Heart right ventricle (tissue), 16 donors: ENCODE measurements at places on chromosomes 6 and 20. TPM values are rescaled to one million over a fixed set of nuclear protein-coding genes. Genes with fewer than 3 reads are reported as not detected.

VSTM2L gene
- total RNA-seq, result 17.2 TPM

IFT52 gene
- 6.6 TPM for total RNA-seq

TRIM10 gene
- not detected for total RNA-seq

MATN4 gene
- total RNA-seq, result 0.24 TPM

C6orf132 gene
- 2.5 TPM for total RNA-seq

HRH3 gene
- not detected for total RNA-seq

EPM2A gene
- 51.1 TPM for total RNA-seq

CALHM5 gene
- total RNA-seq, result 2.4 TPM

KCNK17 gene
- total RNA-seq, result not detected

SLC22A2 gene
- not detected for total RNA-seq

MYB gene
- total RNA-seq, result 0.13 TPM

GRCh38 chr20:57323034-57323433, 6.6 kb upstream of the SPO11 start:
- no peaks in the 10 kb centered on the region for H3K4me1 ChIP-seq
- no peak for DNase-seq
- H3K27me3 ChIP-seq, result peaks cover 43% of the 10 kb centered on the region
- no peak overlapping the region for H3K4me3 ChIP-seq
- H3K27ac ChIP-seq, result no peak overlapping the region

DNA sequence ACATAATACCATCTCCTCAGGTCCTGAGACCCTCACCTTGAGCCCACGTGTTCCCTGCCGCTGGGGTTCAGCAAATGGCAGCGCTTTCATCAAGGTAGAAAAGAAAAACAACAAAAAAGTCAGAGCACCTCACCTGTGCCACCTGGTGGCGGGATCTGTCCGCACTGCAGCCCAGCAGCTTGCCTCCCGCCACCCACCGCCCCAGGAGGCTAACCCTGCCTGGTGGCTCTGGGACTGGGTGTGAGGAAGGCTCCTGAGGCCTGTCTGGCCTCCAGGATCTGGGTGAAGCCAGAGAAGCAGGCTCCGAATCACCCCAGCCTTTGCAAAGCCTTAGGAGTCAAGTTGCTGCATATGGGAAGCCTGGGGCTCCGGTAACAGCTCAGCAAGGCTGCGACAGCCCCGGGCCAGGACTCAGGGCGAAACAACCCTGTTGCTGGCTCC, 270.8 kb downstream of the BMP7 start:
- H3K4me3 ChIP-seq, result no peak overlapping the region
- no peak overlapping the region for H3K27ac ChIP-seq
- no peaks in the 10 kb centered on the region for H3K4me1 ChIP-seq
- no peaks in the 10 kb centered on the region for H3K36me3 ChIP-seq
- H3K27me3 ChIP-seq, result peaks cover 29% of the 10 kb centered on the region

GRCh38 chr6:5652406-5653137, 354.2 kb downstream of the NRN1 start:
- no peak overlapping the region for H3K4me3 ChIP-seq
- no peaks in the 10 kb centered on the region for H3K4me1 ChIP-seq
- no peak for DNase-seq
- peak overlapping the region; percentile 30 for H3K27ac ChIP-seq

DNA sequence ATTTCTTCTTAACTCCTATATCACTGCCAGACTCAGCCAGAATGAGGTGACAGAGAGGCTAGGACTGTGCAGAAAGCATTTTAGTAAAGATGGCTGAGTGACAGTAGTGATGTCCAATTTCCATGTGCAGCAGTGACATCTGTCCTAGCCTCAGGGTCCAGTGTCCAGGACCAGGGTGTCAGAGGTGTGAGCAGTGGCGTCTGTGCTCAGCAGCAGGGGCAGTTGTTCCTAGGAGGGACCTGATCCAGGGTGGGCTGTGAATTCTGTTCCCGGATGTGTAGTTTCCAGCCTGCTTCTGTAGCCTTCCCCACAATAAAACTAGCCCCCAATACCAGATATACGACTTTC, 6.0 kb downstream of the HLA-B start:
- no peaks in the 10 kb centered on the region for H3K36me3 ChIP-seq
- H3K27ac ChIP-seq, result no peak overlapping the region
- no peak for DNase-seq

GRCh38 chr20:16580147-16580546, 6.9 kb upstream of the KIF16B start:
- no peaks in the 10 kb centered on the region for H3K27me3 ChIP-seq
- H3K4me1 ChIP-seq, result peaks cover 22% of the 10 kb centered on the region
- no peaks in the 10 kb centered on the region for H3K36me3 ChIP-seq
- no peak overlapping the region for H3K27ac ChIP-seq
- H3K4me3 ChIP-seq, result no peak overlapping the region

- no peaks in the 10 kb centered on the region for H3K27me3 ChIP-seq
- peaks cover 75% of the 10 kb centered on the region for H3K36me3 ChIP-seq
- H3K4me3 ChIP-seq, result no peak overlapping the region
Observed at GRCh38 chr20:20524756-20525155, 156.9 kb downstream of the INSM1 start.

DNA sequence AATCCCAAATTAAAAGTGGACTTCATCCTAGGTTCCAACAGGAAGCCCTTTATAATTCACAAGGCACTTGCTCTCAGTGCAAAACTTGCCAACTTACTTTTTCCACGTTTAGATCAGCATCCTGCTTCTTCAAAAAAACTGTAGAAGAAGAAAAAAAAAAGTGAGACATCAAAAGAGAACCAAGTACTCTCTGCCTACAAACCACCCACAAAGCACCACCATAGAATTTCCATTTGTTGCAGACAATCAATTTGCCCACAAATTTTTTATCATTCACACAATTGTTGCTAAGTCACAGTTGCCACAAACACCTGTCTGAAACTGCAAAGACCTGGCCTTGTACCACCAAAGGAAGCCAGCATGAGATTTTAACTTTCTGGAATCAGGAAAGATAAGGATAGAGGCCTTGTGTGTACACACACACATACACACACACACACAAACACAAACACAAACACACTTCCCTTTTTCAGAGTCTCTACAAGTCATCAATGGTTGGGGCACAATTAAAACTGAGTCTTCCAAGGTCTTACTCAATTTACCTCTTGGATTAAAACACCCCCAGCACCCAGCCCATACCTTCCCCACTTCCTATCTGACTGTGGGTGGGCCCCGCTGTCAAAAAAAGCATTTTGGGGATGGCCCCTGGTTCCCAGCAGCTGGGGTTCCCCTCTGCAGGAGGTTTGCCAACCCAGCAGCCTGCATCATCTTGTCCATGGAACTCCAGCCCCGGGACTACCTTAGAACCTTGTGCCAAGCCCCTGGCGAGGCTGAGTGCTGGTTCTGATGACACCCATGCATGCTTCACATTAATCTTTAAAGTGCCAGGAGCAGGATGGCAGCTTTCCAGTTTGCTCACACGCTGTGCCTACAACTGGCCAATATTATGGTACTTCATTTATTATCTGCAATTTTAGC, 26.5 kb downstream of the FYN start:
- no peak overlapping the region for H3K4me3 ChIP-seq
- DNase-seq, result peak; percentile 57
- peaks cover 85% of the 10 kb centered on the region for H3K4me1 ChIP-seq
- peak overlapping the region; percentile 20 for H3K27ac ChIP-seq
- H3K36me3 ChIP-seq, result no peaks in the 10 kb centered on the region

- no peak overlapping the region for H3K4me3 ChIP-seq
- DNase-seq, result no peak
- H3K27me3 ChIP-seq, result no peaks in the 10 kb centered on the region
- peaks cover 3% of the 10 kb centered on the region for H3K4me1 ChIP-seq
Observed at GRCh38 chr20:37383229-37383989, 37.5 kb downstream of the SRC start.

DNA sequence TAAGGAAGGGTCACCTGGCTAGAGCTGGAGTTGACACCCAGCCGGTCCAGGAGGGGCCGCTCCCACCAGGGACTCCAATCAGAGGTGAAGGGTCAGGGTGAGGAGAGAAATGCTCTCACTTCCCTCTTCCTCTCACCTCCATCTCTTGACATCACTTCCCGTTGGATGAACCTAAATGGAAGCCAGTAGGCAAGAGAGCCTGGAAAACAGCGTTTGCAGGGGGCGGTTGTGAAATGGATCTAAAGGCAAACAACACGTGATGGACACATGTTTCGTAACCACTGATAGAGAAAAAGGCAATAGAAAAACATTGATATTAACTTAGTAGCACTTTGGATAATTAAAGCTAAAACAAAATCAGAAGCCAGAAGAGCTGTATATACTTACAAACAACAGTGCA, 105.6 kb upstream of the FOXA2 start:
- peaks cover 5% of the 10 kb centered on the region for H3K4me1 ChIP-seq

GRCh38 chr6:149093643-149094042, 223.9 kb upstream of the TAB2 start:
- no peak for DNase-seq
- no peak overlapping the region for H3K27ac ChIP-seq
- no peak overlapping the region for H3K4me3 ChIP-seq

- no peak for DNase-seq
- no peaks in the 10 kb centered on the region for H3K27me3 ChIP-seq
- H3K4me1 ChIP-seq, result peaks cover 4% of the 10 kb centered on the region
- H3K36me3 ChIP-seq, result no peaks in the 10 kb centered on the region
- H3K27ac ChIP-seq, result no peak overlapping the region
Observed at GRCh38 chr20:62740286-62741141, 31.9 kb downstream of the NTSR1 start.

- H3K27ac ChIP-seq, result no peak overlapping the region
- peaks cover 23% of the 10 kb centered on the region for H3K27me3 ChIP-seq
- DNase-seq, result no peak
- H3K4me1 ChIP-seq, result no peaks in the 10 kb centered on the region
- no peak overlapping the region for H3K4me3 ChIP-seq
Observed at GRCh38 chr6:34090935-34091334, 55.0 kb downstream of the GRM4 start.

DNA sequence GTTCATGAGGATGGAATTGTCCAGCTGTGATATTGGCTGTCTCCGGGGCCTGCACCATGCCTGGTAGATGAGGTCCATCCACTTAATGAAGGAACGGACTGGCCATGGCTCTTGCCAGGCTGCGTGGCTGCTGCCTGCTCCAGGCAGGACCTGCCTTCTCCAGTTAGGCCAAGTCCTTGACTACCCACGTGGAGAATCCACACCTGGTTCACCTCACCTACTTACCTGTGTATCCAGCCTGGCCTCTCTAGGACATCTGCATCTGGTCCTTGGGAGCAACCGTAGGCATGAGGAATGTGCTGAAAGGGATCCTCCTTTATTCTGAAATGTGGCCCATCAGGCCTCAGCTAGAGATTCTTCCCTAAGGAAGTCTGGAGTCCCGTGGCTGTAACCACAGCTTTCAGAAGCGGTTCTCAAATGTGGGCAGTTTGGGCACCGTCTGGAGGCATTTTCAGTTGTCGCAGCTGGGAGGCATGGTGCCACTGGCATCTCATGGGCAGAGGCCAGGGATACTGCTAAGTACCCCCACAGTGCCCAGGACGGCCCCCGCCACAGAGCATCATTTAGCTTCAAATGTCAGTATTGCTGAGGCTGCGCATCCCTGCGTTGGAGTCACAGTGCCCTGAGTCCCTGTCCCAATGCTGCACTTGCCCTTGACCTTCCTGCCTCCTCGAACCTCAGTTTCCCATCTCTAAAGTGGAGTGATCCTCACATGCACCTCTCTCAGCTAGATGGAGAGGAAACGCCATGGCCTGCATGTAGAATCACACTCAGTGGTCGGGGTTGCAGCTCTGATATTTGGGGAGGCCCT, 67.5 kb downstream of the PHACTR3 start:
- H3K27me3 ChIP-seq, result peaks cover under 1% of the 10 kb centered on the region
- no peak for DNase-seq
- no peak overlapping the region for H3K4me3 ChIP-seq
- no peaks in the 10 kb centered on the region for H3K36me3 ChIP-seq

GRCh38 chr6:151004383-151005024, 139.0 kb downstream of the MTHFD1L start:
- H3K4me3 ChIP-seq, result no peak overlapping the region
- H3K4me1 ChIP-seq, result peaks cover 8% of the 10 kb centered on the region
- DNase-seq, result no peak
- H3K36me3 ChIP-seq, result no peaks in the 10 kb centered on the region
- no peaks in the 10 kb centered on the region for H3K27me3 ChIP-seq
- H3K27ac ChIP-seq, result peak overlapping the region; percentile 76

- DNase-seq, result no peak
- H3K27me3 ChIP-seq, result no peaks in the 10 kb centered on the region
Observed at GRCh38 chr20:57236813-57237584, 29.4 kb downstream of the BMP7 start.

DNA sequence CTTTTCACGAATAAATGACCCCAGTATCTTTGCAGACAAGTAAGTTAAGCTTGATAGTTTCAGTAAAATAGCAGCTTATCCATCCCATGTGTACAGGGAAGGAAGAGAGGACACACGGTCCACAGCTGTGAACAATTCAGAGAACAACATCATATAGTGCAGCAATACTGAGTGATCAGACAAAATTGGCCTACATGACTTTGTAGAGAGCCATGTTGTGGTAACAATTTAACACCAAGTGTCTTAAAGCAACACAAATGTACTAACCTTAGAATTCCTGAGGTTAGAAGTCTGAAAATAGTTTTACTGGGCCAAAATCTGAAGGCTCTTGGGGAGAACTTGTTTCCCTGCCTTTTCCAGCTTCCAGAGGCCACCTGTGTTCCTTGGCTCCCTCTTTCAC, 12.5 kb downstream of the FAM184A start:
- H3K27ac ChIP-seq, result no peak overlapping the region
- H3K4me3 ChIP-seq, result no peak overlapping the region

DNA sequence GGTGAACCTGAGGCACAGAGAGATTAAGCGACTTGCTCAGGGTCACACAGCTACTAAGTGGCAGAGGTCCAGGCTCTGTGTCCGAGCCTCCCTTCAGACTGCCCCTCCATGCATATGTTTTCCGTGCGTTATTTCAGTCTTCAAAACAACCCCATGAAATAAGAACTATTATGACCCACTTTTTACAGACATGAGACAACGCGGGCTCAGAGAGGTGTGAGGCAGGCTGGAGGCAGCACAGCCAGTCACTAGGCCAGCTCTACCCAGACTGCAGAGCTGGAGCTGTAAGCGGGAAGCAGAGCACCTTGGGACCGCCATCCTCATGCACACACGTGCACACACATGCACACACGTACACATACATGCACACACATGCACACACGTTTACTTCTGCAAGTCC, 62.3 kb downstream of the PSMG4 start:
- H3K4me3 ChIP-seq, result no peak overlapping the region
- DNase-seq, result no peak
- H3K27ac ChIP-seq, result no peak overlapping the region
- no peaks in the 10 kb centered on the region for H3K27me3 ChIP-seq
- no peaks in the 10 kb centered on the region for H3K36me3 ChIP-seq
- H3K4me1 ChIP-seq, result no peaks in the 10 kb centered on the region

GRCh38 chr20:22999756-23000155, 35.4 kb upstream of the SSTR4 start:
- H3K4me3 ChIP-seq, result no peak overlapping the region
- no peak for DNase-seq
- no peaks in the 10 kb centered on the region for H3K36me3 ChIP-seq
- H3K27me3 ChIP-seq, result no peaks in the 10 kb centered on the region
- no peak overlapping the region for H3K27ac ChIP-seq
- H3K4me1 ChIP-seq, result peaks cover 18% of the 10 kb centered on the region

GRCh38 chr6:169845426-169846285, 94.2 kb downstream of the ERMARD start:
- H3K4me3 ChIP-seq, result no peak overlapping the region
- H3K27ac ChIP-seq, result no peak overlapping the region
- DNase-seq, result no peak
- no peaks in the 10 kb centered on the region for H3K27me3 ChIP-seq

- no peak for DNase-seq
- H3K27ac ChIP-seq, result no peak overlapping the region
- no peak overlapping the region for H3K4me3 ChIP-seq
- H3K27me3 ChIP-seq, result no peaks in the 10 kb centered on the region
- H3K36me3 ChIP-seq, result no peaks in the 10 kb centered on the region
- H3K4me1 ChIP-seq, result peaks cover 15% of the 10 kb centered on the region
Observed at GRCh38 chr6:79384845-79385244, 150.4 kb upstream of the HMGN3 start.
